ENCODE measurements at places on chromosomes 16 and 17.
A peak's percentile ranks its signal among the peaks of the same experiment; 100 is the strongest.

DNA sequence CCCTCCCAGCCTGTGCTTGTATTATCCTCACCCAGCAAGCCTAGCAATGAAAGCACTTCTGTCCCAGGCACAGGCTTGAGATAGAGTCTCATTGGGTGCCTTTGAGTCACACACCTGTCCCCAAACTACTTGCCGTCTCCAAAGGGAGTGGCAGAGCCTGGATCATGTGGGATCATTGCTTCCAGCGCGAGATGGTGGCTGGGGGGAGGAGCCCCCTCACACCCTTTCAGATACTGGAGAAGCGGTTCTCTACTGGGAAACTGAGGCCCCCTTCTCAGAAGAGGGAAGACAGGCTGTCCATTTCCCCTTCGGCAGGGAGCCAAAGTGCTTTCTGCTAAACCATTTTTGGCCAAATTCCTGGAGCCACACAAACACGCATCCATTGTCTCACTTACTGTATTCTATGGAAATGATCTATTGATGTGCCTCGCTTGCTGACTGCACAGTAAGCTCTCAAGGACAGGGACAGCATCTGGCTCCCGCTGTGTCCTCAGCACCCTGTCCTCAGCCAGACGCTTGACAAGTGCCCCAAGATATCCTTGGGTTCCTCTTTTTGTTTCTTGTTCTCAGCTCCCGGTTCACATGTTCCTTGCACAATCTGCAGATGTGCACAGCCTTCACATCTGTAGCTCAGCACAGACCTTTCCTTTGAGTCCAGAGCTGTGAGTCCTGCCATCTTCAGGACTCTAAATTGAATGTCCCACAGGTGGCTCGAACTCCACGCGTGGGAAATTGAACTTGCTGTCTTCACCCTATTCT lies 26.0 kb upstream of the DLX3 start:
- no peak for DNase-seq

DNA sequence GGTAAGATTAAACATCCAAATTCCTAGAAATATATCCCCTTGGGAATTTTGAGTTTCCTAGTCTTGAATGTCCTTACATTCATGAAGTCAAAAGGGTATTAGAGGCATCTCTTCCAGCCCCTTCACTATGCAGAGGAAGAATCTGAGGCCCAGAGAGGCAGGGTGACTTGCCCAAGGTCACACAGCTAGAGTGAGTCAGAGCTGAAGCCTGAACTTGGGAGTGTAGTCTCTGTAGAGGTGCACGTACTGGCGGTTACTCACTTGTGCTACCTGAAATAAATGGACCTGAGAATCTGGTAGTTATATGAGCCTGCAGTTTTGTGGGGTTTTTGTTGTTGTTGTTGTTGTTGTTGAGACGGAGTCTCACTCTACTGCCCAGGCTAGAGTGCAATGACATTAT lies 164.0 kb downstream of the XYLT1 start:
- no peak for DNase-seq

DNA sequence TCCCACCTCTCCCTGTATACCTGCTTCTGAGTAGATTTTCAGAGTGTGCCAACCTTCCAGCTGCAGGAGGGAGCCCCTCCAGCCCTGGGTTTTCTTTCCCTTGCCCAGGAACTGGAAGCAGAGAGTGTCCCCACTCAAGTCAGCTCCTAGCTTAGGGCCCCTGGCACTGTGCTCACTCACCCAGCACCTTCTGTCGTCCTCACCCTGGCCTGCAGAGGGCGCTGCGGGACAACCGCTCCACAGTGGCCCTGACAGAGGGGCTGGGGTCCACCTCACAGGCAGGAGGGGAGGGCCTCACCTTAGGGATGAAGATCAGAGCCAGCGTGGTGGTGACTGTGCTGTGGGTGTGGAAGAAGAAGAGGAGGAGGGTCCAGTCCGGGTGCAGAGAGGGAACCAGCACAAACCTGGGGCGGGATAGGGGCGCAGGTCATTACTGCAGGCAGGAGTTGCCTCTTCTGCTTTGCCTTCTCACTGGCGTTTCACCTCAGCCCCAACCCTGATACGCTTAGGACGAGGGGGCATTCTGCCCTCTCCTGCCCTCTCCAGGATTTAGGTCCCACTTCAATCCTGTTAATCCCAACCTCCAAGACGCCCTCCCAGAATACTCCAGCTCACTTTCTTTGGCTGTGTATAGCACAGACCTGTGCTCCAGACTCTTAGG lies 10.0 kb downstream of the GPR179 start:
- DNase-seq, result no peak

- DNase-seq, result no peak
Measured at GRCh38 chr17:73031472-73031871, 61.0 kb downstream of the SLC39A11 start.

DNA sequence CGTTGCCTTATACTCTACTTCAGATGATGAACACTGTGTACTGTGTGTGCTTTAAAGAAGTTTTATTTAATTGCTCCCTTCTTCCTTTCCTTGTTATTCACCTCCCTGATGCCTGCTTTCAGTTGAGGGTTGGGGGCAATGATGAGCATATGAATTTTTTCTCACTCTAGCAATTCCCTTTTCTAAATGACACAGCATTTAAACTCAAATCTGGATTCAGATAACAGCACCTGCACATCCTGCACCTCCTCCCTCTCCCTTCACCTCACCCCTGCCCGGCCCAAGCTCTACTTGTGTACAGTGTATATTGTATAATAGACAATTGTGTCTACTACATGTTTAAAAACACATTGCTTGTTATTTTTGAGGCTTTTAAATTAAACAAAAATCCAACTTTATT lies 13.0 kb upstream of the PNPO start:
- DNase-seq, result no peak

DNA sequence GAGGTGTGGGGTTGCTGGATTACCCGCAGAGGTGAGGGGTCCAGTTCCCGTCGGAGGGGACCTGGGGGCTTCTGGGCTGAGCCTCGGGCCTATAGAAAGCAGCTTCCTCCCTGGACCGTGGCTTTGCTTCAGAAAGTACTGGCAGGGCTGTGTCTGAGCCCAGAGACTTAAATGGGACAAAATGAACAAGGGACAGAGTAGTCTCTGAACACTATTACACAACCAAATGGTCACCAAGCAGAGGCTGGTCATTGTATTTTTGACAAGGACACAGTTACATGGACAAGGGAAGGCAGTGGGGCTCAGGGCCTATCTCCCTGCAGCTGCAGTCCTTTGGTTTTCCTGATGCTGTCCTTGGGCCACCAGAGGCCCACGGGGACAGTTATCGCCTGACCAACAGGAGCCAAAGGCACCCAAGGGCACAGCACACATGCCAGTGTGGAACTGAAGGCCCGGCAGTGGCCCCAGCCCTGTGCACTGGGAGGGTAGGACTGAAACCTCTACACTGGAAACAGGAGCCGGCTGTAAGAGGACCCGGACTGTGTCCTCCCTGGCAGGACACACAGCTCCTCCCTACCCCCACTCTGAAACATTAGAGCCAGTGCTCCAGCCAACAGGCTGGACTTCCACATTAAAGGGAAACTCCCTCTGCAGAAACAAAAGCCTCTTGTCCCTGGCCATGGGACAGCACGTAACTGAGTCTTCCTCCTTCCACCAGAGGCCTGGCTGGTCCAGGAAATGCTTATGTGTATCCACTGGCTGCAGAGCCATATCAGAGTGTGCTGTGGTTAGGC lies 26.0 kb upstream of the ERN1 start:
- no peak for DNase-seq

- DNase-seq, result no peak
Measured at GRCh38 chr17:49002331-49002730, 5.1 kb downstream of the IGF2BP1 start.

DNA sequence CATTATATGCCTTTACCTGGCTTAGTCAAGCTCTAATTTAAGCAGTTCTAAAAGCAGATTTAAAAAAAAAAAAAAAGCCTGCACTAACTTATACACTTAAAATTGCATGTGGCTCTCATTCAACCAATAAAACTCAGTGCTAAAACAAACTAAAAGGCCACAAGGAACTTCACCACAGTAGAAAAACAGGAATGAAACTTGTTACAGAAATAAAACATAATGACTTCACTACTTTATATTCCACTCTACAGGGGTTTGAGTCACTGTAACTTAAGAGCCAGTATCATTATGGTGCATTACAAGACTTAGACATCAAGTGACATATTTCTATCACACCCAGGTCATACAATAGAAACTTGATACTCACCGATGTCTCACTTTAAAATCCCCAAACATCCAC lies 11.1 kb downstream of the CA10 start:
- DNase-seq, result no peak

DNA sequence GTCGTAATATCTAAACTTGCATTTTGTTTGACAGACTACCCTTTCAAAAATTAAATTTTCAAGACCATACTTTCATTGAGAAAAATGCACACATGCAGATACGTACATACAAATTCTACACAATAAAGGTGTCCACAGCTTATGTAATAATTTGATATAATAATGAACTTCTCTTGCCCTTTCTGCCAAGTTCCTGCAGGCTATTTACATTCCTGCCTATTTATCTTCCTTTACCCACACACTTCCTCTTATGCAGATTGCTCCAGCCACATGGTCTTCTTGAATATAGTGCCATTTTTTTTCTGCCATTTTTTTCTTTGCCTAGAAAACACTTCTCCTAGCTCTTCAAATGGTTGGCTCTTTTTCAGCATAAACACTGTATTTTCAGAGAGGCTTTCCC lies 826.9 kb upstream of the CDH8 start:
- no peak for DNase-seq

- DNase-seq, result no peak
Measured at GRCh38 chr17:12055889-12056288, 35.2 kb downstream of the MAP2K4 start.

DNA sequence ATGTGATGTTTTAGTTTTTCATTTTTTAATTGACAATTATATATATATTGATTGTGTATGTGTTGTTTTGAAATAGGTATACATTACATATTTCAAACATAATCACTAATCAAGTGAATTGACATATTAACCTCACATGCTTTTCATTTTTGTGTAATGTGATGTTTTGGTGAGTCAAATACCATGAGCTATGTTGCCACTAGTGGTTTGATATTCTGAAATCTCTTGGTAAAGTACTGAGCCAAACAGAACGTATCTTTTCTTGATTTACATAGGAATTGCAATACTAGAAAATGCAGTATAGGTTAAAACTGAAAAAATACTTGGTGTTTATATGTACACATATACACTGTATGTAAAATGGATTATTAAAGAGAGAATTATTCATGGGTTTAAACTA lies 65.2 kb upstream of the SIAH1 start:
- DNase-seq, result no peak

DNA sequence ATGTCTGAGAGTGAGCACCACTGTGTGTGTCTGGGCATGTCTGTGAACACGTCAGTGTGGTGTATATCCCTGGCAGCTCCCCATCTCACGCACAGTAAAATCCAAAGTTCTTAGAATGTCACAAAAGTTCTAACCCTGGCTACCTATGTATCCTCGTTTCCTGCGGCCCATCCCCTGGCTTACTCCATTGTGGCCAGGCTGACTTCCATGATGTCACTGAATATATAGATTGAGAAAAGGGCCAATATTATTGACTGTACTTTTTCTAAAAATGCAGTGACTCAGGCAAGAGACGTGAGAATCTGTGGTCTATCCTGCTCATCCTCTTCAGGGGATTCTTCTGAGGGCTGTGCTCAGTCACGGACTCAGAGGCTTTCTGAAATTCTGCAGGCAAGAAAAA lies 963 bp upstream of the METTL22 start:
- no peak for DNase-seq

- no peak for DNase-seq
Measured at GRCh38 chr17:40321524-40321929, 12.5 kb downstream of the RARA start.

DNA sequence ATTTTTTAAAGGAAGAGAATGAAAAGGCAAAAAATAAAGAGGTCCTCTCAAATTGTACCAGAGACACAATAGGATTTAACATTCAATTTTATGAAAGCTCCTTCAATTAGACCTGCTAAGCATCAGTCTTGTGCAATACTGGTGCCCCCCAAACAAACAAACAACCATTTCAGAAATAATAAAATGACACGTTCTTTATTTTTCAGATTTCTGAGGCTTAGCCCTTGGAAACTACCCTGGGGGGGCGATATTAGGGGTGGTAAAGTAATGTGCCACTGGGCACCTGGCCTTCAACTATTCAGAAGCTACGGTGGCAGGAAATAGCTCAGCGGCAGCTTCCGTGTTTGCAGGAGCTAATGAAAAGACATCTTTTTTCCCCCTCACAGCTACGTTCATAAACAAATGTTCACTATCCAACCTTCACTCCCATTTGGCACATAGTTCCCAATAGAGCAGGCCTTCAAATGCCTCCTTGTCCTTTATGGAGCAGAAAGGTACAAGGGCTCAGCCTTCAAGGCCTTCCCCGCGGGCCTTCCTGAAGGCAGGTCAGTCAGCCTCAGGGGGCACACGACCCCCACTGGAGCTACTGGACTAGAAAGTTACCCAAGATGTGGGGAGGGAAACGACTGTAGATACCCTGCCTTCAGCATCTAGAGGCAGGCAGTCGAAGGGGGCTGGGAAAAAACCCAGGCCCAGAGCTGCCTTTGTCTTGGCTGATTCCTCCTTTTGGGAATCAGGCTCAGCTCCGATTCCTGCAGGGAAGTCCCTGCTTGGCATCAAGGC lies 44.1 kb downstream of the TBX4 start:
- no peak for DNase-seq

DNA sequence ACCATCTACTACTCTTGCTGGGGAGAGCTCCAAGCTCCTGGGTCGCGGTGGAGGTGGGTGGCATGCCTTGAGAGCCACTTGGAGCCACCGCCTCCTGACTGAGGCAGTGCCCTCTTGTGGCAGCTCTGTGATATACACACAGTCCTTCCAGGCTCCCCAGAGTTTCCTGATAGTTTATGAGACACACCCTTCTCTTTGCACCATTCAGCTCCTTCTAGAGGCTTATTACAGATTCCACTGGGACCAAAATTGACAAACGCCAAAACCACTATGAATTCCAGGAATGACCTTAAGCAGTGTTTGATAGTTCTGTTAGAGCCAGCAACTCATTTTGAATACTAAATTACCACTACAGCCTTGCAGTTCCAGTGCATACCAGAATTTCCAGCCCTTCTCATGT lies 170.1 kb upstream of the CDH13 start:
- peak; percentile 80 for DNase-seq

DNA sequence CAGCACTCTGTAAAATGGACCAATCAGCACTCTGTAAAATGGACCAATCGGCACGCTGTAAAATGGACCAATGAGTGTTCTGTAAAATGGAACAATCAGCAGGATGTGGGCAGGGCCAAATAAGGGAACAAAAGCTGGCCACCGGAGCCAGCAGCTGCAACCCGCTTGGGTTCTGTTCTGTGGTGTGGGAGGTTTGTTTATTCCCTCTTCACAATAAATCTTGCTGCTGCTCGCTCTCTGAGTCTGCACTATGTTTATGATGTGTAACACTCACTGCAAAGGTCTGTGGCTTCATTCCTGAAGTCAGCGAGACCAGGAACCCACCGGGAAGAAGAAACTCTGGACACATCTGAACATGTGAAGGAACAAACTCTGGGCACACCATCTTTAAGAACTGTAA lies 20.5 kb downstream of the TMEM100 start:
- no peak for DNase-seq

DNA sequence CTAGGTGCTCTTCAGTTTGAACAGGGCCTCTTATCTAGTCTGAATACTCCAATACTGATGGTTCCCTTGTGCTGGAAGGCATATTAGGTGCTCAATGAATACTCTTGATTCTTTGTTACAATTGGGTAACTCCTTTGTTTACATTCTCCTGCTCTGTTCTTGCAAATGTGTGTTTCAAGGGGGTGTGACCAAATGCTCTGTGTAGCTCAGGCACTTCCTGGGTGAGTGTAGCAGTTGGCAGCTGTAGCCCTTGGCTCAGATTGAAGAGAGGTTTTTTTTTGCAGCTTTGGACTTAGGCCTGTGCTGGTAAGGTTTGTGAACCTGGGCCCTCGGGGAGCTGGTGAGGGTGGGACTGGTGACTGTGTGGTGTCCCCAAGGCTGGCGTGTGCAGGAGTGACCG lies 20.2 kb downstream of the TBCD start:
- DNase-seq, result no peak

Data from NCI-H526 (cell line).